Stimulated activated CD8-positive, alpha-beta memory T cell treated with anti-CD3 and anti-CD28 coated beads, Interleukin-15, amount 100 ng/mL, for 48 hours (primary cell): ENCODE measurements at places on chromosomes 1 and 21.

DNA sequence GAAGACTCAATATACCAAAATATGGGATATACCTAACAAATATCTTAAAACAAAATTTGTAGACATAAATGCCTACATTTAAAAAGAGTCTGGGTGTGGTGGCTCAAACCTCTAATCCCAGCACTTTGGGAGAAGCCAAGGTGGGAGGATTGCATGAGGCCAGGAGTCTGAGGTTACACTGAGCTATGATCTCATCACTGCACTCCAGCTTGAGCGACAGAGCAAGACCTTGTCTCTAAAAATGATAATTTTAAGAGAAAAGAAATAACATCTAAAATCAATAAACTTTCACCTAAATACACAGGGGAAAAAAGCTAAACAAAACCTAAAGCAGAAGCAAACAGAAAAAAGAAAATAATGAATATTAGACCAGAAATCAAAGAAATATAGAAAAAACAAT lies 102.7 kb upstream of the PBX1 start:
- no peak for DNase-seq

GRCh38 chr1:219954736-219955421 lies 26.5 kb upstream of the SLC30A10 start:
- no peak for DNase-seq

- DNase-seq: no peak
Observed at GRCh38 chr1:3180915-3181314, 111.9 kb downstream of the PRDM16 start.

- DNase-seq: no peak
Observed at GRCh38 chr21:37407719-37408420, 41.3 kb downstream of the DYRK1A start.

GRCh38 chr1:108142773-108143394 lies 57.3 kb downstream of the SLC25A24 start:
- DNase-seq: no peak

- DNase-seq: no peak
Observed at GRCh38 chr21:35628316-35628715, 432.0 kb downstream of the SETD4 start.

GRCh38 chr1:210394281-210394821 lies 65.6 kb downstream of the HHAT start:
- DNase-seq: no peak
